Body of pancreas (tissue), 4 donors: ENCODE measurements at places on chromosomes 7 and 10.

DNA sequence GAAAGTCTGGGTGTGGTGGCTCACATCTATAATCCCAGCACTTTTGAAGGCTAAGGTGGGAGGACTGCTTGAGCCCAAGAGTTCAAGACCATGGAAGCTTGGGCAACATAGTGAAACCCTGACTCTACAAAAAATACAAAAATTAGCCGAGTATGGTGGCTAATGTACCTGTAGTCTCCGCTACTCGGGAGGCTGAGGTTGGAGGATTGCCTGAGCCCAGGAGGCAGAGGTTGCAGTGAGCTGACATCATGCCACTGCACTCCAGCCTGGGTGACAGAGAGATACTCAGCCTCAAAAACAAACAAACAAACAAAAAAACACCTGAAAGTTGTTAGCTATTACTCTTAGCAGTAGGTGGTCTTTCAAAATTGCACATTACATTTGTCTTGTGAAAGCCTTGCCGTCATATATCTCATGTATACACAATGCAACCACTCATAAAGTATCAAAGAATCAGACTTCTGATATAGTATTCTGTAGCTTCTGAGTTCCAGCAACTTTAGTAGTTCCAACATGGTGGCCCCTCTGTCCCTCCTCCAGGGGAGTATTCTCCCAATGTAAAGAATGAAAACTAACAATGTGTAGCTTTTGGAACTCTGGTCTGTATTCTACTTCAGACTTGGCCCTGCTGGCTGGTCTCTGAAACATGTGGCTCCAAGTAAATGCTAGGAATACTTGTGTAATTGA, 101.5 kb downstream of the ZNF92 start:
- DNase-seq = no peak

DNA sequence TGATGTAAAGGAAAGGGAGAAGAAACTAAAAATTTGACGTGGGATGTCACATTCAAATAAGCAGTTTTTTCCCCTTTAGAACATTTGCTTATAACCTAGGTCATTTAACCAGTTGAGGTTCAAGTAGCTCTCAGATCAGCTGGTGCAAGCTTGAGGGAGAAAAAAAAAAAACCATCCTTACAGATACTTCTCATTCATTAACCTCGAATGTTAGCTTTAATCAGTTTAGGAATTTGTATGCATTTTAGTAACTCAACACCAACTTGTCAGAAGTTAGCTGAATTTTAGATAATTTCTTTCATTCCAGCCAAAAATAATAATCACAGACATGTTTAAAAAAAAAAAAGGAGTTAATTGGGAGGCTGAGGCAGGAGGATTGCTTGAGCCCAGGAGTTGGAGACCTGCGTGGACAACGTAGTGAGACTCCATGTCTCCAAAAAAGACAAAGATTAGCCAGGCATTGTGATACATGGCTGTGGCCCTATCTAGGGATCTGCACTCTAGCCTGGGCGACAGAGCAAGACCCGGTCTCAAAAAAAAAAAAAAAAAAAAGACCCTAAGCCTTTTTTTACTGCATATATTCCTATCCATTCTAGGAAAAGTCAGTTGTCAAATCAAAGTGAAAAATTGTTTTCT, 46.2 kb downstream of the BMPR1A start:
- DNase-seq = no peak

- DNase-seq = no peak
Measured at GRCh38 chr7:158613481-158613880, 25.9 kb upstream of the PTPRN2 start.

DNA sequence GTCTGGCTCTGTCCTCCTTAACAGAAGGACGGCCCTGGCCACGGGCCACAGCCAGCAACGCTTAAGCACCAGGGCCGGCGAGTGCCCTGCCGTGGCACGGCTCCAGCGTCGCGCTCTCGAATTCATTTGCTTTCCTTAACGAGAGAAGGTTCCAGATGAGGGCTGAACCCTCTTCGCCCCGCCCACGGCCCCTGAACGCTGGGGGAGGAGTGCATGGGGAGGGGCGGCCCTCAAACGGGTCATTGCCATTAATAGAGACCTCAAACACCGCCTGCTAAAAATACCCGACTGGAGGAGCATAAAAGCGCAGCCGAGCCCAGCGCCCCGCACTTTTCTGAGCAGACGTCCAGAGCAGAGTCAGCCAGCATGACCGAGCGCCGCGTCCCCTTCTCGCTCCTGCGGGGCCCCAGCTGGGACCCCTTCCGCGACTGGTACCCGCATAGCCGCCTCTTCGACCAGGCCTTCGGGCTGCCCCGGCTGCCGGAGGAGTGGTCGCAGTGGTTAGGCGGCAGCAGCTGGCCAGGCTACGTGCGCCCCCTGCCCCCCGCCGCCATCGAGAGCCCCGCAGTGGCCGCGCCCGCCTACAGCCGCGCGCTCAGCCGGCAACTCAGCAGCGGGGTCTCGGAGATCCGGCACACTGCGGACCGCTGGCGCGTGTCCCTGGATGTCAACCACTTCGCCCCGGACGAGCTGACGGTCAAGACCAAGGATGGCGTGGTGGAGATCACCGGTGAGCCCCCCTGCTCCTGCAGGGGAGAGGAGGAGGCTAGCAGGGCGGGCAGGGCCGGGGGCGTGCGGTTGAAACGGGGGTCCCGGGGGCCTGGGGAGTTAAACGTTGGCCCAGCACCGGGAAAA, at the start of gene HSPB1:
TSS of gene HSPB1 (plus strand) at position 327 of the 855 bp plus-strand sequence. CDS start at position 367, 40 bp downstream.
- peak; percentile 98 for DNase-seq

GRCh38 chr7:15527648-15528047, 34.2 kb downstream of the AGMO start:
- DNase-seq = no peak

- DNase-seq = peak; percentile 52
Measured at GRCh38 chr7:30510124-30511075, 5.8 kb upstream of the GGCT start.

GRCh38 chr7:55439627-55440026, 74.5 kb downstream of the LANCL2 start:
- no peak for DNase-seq

- DNase-seq = peak; percentile 55
Measured at GRCh38 chr10:31754803-31755624, 173.6 kb downstream of the ARHGAP12 start.

DNA sequence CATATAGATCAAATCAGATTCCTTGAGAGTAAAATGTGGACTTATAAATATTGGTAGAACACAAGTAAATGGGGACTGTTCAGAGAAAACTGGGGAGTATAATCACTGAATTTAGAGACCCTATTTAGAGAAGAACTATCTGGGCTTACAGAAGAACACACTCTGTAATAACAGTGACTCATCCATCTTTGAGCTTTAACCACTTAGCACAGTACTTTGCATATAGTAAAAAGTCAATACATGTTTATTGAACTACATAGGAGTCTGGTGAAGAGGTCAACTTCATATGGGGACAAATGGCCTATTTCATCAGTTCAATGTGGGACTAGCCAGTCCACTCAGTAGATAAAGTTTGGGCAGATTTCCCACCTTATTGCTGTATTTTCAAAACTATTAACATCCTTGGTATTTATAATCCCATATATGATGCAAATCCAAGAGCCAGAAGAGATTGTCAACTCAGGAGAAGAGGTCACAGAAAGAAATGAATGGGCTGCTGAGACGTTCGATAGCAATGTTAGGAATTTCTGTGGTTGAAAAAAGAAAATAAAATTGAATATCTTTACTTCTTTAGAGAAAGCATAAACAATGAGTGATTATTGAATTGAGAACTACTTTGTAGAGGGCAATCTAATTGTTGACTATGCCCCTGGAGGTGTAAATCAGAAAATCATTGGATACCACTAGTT, 119.3 kb upstream of the CACNA2D1 start:
- DNase-seq = no peak

- DNase-seq = no peak
Measured at GRCh38 chr7:84647797-84648757, 453.5 kb upstream of the SEMA3A start.

DNA sequence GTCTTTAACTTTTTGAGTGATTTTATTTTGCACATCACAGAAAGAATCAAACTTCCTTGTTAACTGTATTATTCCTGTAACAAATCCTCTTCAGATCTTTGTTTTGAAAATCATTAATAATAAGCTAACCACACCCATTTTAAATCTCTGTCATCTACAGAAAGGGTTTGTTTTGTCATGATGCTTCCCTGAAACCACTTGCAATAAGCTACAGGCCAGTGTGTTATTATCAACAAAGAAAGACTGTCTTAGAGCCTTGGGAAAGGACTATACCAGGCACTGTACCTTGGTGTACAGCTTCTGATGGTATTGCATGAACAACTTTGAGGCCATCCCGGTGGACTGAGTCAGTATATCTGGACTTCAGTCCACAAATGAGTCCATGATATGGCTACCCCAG, 145.3 kb upstream of the FAM3C start:
- DNase-seq = no peak

DNA sequence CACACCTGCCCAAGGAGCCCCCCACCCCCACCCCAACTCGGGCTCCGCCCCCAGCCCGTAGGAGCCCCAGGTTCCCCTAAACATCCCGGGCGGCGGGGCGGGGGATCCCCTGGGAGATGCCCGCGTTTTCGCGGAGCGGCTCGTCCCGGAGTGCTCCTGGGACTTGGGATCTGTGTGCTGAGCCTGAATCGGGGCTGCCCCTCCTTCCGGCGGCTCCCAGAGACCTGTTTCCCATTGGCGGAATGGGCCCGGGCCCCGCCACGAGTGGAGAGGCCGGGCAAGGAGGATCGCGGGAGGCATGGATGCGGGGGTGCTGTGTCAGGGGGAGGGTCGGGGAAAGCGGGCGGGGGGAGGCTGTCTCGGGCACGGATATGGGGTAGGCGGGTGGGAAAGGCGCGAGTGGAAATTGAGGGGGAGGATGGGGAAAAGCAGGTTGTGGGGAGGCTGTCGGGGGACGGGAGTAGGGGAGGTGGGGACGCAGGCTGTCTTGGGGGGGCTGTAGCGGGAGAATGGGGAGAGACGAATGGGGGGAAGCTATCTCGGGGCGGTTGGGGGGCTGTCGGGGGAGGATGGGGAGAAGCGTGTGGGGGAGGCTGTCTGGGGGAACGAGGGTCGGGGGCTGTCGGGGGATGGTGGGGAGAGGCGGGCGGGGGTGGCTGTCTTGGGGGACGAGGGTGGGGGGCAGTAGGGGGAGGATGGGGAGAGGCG, 572 bp upstream of the BHLHA15 start:
- DNase-seq = peak; percentile 61

DNA sequence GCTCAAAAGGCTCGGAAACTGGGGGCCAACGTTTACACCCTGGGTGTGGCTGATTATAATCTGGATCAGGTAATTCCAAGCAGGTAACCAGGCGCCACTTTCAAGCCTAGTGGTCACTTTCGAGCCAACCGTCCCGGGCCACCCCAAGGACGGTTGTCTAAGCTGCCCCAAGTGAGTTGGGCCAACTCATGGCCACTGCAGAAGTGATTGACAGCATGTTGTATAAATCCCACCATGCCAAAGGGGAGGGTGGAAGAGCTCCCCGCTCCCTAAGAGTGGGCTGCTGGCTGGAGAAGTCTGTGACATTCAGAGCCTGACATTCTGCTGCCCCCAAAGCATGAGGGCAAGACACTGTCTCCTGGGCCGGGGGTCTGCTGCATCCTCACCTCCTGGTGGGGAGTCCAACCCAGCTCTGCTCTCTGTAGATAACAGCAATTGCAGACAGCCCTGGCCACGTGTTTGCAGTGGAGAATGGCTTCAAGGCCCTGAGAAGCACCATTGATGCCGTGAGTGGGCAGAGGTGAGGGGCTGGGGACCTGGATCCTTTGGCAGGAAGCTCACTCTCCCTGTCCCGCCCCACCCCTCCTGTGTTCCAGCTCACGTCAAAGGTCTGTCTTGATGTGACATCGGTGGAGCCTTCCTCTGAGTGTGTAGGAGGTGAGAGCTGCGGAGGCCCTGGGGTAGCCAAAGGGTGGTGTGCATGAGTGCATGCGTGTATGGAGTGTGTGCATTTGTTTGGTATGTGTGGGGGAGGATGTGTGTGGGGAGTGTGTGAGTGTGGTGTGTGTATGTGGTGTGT, 10.8 kb downstream of the ANTXRL start:
- no peak for DNase-seq

DNA sequence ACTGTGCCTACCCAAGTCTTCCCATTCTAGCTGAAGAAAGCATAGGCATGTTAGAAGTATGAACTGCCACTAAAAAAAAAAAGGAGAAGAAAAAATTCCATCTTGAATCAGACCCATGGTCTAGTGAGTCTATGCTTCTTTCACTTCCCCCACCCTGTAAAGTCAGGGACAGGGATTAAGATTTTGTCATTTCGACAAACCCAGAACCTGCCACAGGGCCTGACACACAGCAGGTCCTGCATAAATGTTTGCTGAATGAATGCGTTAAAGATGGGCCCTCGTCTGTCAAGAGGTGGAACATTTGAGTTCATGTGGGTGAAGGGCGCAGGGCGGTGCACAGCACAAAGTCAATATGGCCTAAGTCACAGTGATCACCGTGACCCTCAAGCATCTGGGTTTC, 4.9 kb downstream of the HIPK2 start:
- no peak for DNase-seq

DNA sequence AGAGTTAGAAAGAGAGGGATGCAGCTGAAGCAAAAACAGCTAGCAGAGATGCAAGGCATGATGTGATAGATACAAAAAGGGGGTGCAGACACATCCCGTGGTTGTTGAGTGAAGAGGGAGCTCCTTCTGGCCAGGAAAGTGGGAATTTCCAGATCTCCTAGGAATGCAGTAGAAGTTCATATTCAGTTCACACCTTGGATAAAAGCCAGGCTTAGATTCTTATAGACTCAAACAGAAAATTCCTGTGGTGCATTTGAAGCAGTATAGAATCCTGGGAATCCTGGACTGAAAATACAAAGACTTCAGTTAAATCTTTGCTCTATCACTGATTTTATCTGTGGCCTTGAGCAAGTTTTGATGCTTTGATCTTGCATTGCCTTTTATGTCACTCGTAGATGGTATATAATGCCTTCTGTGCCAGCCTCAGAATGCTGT, 33.9 kb downstream of the SGPL1 start:
- DNase-seq = no peak

DNA sequence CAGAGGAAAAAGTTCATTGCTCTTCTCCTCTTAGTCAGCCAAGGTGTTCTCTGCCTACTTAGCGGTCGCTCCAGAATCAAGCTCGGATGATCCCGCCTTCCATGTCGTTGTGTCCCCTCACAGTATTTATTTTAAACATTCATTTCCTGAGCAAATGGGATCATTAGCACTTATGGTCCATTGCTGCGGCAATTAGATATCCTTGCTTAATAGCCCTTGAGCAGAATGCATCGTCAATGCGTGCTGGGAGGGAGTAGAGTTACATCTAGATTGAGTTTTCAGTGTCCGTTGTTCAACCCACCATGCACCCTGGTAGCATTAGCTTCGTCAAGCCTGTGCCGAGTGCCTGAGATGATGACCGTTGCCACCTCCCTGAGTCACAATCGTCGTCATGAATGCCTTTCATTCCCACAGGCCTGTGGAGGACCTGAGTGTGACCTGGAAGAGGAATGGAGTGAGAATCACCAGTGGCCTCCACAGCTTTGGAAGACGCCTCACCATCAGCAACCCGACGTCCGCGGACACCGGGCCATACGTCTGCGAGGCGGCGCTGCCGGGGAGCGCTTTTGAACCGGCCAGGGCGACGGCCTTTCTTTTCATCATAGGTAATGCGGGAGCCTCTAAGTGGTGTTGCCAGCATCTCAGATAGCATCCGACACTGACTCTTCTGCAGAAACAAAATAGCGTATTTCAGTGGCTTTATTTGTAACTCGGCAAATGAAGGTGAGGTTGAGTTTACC, 650.4 kb downstream of the SDK1 start:
- no peak for DNase-seq

GRCh38 chr10:44284198-44285084, 100.5 kb downstream of the CXCL12 start:
- no peak for DNase-seq
